ENCODE measurements at places on chromosomes 7 and 10.

- no peak for DNase-seq
These were observed 357.1 kb downstream of the PCLO start for GRCh38 chr7:82805527-82805960.

- peak; percentile 27 for DNase-seq
These were observed 722 bp downstream of the MDH2 start for GRCh38 chr7:76048668-76048988.

DNA sequence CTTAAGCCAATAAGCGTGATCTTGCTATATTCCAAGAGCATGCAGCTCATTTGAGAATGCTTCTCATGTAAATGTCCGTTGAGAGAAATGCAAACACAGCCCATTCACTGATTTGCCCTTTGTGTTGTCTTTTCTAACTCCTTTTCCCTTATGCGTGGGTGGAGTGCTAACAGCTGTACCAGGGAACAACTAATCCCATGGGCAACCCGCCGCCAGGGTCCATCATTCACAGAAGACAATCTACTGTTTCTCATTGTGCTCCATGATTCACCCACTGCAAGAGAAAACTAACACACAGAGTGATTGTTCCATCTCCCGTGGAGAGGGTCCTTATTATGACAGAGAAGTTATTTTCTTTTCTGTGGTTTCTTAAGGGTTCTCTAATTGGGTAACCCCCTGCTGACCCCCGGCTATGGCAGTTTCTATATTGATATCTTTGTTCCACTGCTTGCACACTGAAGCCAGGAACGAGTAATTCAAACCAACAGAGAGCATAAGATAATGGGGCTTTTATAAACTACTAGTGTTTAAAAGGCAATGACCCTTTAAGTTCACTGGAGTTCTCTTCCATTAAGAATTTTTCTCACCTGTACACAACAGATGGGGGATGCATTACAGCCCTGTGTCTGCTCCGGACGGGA lies 298.7 kb downstream of the BAMBI start:
- DNase-seq = no peak

GRCh38 chr7:96562966-96563365 lies 146.7 kb downstream of the SEM1 start:
- DNase-seq = no peak

DNA sequence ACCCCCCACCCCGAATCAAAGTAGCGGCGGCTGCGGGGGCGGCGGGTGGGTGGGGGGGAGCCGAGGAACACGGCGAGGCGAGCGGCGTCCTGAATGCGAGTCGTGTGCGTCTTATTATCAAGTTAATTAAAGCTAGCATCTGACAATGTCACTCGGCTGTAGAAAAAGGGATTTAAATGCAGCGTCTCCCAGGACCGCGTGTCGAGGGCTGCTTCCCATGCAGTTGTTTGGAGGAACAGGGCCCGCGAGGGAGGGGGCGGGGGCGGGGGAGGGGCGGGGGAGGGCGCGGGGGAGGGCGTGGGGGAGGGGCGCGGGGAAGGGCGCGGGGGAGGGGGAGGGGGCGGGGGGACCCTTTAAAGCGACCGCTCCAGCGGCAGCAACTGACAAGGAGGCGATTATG lies 2.7 kb upstream of the UNCX start:
- no peak for DNase-seq

GRCh38 chr7:55325371-55325792 lies 39.8 kb upstream of the LANCL2 start:
- DNase-seq = no peak

- DNase-seq = no peak
These were observed 64.0 kb upstream of the EGR2 start for GRCh38 chr10:62880162-62880561.

- DNase-seq = no peak
These were observed 92.1 kb upstream of the DNAJB6 start for GRCh38 chr7:157244516-157245294.

- DNase-seq = peak; percentile 18
These were observed 76.8 kb upstream of the IKZF1 start for GRCh38 chr7:50227726-50228125.

- DNase-seq = peak; percentile 68
These were observed 2.4 kb downstream of the SFMBT2 start for GRCh38 chr10:7408291-7409044.

GRCh38 chr10:34184939-34185386 lies 630.1 kb downstream of the PARD3 start:
- DNase-seq = no peak

DNA sequence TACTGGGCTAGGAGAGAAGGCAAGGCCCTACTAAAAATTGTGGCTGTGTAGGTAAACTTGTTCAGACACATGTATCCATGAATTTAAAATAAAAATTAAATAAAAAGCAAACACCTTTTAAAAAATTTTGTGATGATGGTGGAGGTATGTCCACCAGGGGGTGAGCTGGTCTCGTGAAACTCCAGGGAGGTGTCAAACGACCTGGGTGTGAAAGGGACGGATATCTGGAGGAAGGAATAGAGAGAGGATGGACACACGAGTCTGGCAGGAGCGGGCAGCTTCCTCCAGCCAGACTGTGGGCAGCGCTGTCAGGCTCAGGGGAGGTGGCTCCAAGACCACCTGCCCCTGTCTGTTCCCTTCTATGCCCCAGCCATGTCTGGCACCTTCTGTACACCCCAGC lies 34.8 kb upstream of the DMBT1 start:
- peak; percentile 27 for DNase-seq

GRCh38 chr7:30815388-30815854 lies 44.2 kb downstream of the MINDY4 start:
- no peak for DNase-seq

GRCh38 chr7:114663502-114663901 lies 248.9 kb downstream of the FOXP2 start:
- no peak for DNase-seq

DNA sequence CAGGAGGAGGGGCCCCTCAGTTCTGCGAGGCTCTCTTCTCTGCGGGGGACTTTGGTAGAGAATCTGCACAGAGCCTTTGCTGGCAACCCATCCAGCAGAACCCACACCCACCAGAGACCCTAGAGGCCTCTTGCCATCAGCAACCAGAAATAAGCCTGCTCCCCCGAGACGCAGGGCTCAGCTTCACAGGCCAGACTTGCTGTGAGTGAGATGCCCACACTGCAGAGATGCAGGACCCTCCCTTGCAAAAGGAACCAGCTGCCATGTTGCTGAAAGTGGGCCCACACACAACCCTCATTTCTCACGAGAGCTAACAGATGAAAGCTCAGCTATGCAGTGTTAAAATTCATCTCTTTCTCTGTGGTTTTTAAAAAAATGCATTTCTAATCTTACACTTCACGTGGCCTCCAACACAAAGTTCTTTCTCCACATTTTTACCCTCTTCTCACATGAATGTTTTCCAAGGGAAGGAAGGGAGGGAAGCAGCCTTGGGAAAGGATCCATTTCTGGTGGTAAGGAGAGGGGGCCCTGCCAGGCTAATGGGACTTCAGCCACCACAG lies 171.6 kb downstream of the CCDC3 start:
- no peak for DNase-seq

GRCh38 chr10:71072823-71073210 lies 139.6 kb upstream of the UNC5B start:
- no peak for DNase-seq
